Activated naive CD4-positive, alpha-beta T cell (primary cell): ENCODE measurements at places on chromosomes 6 and 20.

DNA sequence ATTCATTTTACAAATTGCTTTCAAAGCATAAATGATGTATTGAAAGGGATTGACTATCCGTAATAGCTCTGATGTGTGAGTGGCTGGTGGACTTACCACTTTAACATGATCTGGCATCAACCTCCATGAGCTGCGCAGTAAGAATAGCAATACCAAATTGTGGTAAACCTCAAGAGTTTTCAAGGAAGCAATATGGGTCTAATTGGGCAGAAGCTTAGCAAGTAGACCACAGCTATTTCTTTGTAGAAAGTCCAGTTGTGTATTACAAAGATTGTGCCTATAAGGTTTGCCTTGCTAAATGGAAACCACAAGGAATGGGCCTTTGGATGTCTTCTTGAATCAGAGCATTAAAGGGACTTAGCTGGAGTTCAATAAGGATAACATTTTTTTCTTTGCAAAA lies 736.6 kb downstream of the KIF16B start:
- no peak for DNase-seq

- DNase-seq = no peak
Measured at GRCh38 chr20:62352402-62353288, 14.5 kb downstream of the LAMA5 start.

GRCh38 chr20:46322641-46323040 lies 14.3 kb upstream of the CDH22 start:
- DNase-seq = no peak

- DNase-seq = no peak
Measured at GRCh38 chr20:9137001-9137400, 68.1 kb downstream of the PLCB4 start.

- DNase-seq = no peak
Measured at GRCh38 chr20:36549942-36550789, 8.8 kb downstream of the MYL9 start.
